Umbilical cord (tissue), 2 donors: ENCODE measurements at places on chromosomes 7 and 10. TPM values are rescaled to one million over a fixed set of nuclear protein-coding genes. Genes with fewer than 3 reads are reported as not detected.

HNRNPA2B1 gene
- total RNA-seq, result 96.5 TPM

CPA5 gene
- 0.72 TPM for total RNA-seq

ZNF277 gene
- 32.0 TPM for total RNA-seq

ATOH7 gene
- not detected for total RNA-seq

GRCh38 chr7:49425277-49425818, 348.1 kb upstream of the VWC2 start:
- no peak for DNase-seq

DNA sequence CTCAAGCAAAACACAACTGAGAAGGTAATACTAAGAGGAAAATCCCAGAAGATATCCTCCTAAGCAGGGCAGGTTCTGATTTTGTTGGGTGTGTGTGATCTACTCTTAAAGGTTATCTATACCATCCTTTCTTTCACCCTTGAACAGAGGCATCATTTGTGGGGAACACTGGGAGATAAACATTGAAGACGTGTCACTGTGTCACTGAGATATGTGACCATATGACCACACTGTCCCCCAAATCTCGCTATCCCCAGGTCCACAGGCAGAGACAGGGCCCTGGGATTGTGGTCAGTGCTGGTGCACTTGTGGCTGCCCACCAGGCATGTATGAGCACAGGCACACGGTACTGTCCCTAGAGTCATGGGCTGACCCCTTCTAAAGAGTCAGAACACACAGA, 30.0 kb downstream of the TECTB start:
- no peak for DNase-seq

DNA sequence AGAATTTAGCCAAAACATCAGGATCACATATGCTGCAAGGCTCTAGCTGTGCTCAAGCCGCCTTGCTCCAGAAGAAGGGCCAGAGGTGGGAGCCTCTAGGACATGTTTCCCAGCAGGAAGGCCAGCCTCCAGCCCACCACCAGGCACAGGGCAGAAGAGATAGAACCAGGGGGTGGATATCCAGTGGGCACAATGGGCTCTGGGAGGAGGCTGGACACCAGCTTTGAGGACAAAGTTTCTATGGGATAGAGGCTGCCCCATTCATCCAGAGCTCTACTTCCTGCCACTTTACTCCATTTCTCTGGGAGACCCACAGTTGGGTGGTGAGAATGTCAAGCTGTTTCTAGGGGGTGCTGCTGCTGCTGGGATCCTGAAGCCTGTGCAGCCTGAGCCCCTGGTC, 77.1 kb downstream of the ARHGAP22 start:
- no peak for DNase-seq

DNA sequence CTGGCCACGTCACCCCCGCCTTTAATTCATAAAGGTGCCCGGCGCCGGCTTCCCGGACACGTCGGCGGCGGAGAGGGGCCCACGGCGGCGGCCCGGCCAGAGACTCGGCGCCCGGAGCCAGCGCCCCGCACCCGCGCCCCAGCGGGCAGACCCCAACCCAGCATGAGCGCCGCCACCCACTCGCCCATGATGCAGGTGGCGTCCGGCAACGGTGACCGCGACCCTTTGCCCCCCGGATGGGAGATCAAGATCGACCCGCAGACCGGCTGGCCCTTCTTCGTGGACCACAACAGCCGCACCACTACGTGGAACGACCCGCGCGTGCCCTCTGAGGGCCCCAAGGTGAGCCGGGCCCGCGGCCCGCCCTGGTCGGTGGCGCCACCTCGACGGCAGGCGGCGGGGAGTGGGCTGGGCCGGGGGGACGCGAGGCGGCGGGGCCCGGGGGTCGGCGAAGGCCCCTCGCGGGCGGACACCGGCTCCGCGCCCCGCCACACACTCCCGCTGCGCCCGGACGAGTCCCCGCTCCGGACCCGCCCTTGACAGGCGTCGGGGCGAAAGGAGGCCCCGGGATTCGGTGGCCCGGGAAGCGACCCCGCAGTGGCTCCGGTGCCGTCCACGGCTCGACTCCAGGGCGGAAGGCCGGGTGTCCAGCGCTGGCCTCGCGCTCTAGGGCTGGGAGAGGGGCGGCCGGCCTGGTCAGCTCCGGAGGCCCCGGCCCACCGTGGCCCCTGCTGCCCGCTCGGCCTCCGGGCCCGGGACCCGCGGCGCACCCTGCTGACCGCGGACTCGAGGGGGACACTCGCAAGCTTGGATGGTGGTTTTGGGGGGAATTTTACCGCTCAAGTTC, 557 bp downstream of the BAG3 start:
- DNase-seq, result no peak

DNA sequence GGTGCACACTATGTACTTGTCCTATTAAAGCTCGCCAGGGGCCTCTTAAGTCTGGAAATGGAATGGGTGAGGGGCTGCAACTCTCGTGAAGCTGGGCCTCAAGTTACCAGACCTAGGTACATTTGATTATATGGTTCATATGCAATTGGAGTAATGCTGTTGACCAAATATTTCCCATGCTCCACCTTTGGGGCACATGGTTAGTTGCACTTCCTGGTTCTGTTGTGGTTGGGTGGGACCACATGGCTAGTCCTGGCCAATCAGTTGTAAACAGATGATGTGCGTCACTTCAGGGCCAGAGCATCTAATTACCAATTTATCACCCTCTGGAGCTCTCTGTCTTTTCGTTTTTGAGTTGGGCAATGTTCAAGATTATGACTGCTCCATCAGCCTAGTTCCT, 39.5 kb upstream of the OPN4 start:
- DNase-seq, result no peak

DNA sequence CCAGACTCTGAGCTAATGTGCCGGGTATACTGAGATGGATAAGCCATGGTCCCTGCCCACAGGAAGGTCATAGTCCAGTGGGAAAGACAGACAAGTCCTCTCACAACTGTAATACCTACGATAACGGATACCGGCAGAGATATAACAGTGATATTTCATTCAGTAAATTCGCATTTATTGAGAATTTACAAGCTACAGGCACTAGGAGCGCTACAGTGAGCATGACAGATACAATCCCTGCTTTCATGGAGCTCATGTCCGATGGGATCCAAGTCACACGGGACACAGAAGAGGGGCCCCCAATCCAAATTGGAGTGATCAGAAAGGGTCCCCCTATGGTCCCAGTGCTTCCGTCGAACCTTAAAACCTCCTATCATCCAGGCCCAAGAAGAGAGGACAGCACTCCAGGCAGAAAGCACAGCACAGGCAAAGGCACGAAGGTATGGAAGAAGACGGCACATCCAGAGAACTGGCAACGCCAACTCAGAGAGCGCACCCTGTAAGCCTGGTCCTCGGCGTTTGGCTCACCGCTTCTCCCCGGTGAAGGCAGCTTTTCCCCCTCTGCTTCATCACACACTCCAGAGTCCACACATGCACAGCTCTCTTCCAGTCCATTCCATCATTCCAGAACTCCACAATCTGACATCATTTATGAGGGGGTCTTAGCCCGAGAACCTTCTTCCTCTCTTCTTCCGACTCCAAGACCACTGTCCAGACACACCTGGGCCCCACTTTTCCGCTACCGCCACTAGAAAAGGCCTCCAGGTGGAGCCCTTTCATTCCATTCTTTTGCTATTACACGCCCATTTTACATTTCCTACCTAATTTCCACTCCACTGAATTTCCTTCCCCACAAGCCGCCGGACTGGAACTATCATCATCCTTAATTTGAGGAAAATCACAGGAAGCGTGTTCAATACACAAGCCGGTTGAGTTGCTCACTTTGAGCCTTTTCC, 47.8 kb upstream of the NKX2-3 start:
- DNase-seq, result no peak

- no peak for DNase-seq
These were observed 83.9 kb downstream of the FGFR2 start for GRCh38 chr10:121514141-121514865.

- DNase-seq, result peak; percentile 46
These were observed 544.1 kb downstream of the XPNPEP1 start for GRCh38 chr10:109379186-109379585.

DNA sequence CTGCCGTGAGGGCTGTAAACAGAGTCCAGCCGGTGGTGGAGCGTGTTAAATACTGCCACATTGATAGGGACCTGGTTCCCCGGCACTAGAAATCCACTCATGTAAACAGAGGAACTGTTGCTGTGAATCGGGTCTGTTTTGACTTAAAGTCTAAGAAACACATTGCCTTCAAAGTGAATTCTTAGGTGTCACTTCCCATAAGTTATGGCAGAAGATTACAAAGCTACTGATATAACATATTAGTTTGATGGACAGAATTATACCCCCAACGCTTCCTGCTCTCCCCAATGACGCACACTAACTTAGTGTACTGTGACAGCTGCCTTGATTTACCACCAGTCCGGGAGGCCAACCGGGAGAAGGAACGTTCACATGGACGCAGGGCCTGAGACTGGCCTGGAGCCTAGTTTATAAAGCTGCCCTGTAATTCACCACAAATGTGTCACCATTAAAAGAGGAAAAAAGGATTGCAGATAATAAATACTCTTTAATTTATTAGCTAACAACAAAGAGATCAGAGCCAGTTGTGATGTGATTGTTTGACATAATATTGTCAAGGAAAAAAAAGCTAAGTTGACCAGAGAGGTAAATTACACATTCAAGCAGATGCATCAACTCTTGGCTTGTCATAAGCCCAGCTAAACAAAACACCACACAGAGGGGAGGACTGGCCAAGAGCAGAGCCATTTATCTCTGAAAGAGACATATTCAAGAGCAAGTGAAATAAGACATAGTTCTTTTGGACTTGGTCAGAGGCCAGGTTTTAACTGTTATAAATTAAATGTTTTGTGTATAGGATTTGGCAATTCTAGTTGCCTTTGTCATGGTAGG, 820.6 kb downstream of the LRMDA start:
- peak; percentile 99 for DNase-seq

- no peak for DNase-seq
These were observed 37.7 kb upstream of the ZNF32 start for GRCh38 chr10:43686414-43686813.

DNA sequence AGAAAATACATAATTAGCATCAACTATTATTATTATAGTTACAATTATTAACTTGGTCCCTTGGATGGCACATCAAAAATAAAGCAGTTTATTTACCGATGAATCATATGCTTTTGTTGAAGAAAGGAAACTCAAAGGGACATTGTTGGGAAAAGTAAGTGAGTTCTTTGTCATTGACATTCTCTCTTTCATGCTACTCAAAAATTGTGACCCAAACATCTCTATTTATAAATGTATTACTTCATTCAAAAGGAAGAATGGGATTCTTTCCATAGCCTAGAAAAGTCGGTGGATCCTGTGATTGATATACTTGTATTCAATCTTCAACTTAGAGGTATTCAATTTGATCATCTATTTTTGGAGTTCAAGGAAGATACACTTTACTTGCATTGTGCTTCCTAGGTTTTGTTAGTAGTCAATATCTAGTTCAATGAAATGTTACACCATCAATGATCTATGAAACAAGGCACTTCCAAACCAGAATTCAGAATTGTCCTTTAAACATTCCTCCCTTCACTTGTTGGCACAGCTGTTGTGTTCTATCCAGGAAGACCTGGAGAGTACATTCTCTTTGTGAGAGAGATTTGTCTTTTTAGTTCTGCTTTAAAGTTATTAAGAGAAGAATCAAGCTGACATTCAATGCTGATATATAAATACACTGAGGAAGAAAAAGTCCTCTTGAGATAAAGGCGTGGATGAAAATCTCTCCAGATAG, 235.2 kb downstream of the TMEM26 start:
- no peak for DNase-seq

DNA sequence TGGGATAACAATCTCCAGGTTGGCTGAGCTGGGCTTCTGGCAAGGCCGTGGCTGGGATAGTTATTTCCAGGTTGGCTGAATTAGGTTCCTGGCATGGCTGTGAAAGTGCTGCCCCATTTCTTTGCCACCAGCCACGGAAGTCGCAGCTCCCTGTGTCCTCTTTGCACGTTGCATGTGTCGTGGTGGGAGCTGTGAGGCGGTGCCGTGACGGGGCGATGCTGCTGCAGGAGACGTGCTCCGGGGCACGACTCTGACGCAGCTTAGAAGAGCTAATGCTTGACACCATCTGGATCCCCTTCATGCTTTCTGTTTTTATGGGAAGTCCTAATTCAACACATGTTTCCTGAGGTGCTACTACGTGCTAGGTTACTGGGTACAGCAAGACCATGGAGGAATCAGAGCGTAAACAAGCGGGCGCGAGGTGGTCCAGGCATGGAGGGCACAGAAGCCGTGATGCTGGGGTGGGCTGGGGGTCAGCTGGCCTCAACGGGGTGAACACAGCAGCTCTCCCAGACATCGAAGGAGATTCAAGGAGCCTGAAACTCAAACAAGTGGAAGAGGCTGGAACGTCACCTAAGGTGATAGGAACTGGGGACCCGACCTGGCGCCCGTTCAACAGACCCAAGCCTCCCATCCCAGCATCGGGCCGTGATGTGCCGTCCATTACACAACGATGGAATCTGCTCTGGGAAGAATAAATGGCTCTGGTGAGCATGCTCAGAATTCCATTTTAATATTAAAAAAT, 407.1 kb downstream of the DNAJB6 start:
- DNase-seq, result no peak

DNA sequence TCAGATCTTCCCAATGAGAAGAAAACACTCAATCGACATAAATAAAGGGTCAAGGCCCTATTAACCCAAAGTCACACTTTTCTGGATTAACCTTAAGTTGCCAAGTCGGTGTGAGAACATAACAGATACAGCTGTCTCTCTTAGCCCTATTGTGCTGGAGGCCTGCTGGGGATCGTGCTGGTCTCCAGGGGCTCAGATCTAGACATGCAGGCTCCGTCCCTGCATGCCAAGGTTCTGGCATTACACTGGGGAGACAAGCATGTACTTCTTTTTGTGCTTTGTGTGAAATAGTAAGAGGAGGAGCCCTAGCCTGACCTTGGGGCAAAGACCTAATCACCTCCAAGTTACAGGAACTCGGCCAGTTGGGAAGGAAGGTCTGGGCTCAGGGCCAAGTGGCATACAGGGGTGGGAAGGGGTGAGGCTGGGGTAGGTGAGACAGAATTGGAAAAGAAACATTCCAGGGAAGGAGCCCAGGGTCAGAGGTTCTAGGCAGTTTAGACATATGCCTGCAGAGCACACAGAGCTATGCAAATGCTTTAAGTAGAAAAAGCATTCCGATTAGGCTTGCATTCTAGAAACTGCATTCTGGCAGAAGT, 216.4 kb downstream of the HECW1 start:
- DNase-seq, result peak; percentile 2

DNA sequence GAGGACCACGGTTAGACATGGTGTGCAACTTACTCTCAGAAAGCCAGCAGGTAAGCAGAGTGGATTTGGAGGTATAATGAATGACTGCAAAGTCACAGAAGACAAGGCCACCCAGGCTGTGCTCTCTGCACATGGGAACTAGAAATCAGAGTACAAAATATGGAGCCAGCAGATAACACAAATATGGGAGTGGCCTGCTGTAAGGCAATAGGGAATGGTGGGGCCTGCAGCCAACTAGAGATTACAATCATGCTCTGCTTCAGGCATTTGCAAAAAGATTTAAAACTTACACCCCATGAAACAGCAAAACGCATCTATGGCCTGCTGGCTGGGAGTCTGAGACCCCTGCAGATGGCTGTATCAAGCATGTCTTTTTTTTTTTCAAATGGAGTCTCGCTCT, 47.0 kb downstream of the RGS10 start:
- DNase-seq, result no peak

GRCh38 chr7:128211626-128212025, 29.5 kb upstream of the LEP start:
- no peak for DNase-seq
